ENCODE measurements at places on chromosomes 2 and 18. TPM values are rescaled to one million over a fixed set of nuclear protein-coding genes. Genes with fewer than 3 reads are reported as not detected.

- no peak overlapping the region for H3K27ac ChIP-seq
- DNase-seq, result no peak
- H3K4me3 ChIP-seq, result no peak overlapping the region
- no peaks in the 10 kb centered on the region for H3K36me3 ChIP-seq
Measured at GRCh38 chr2:63769915-63770314, 71.8 kb upstream of the UGP2 start.

- DNase-seq, result no peak
- no peaks in the 10 kb centered on the region for H3K4me1 ChIP-seq
- no peak overlapping the region for H3K4me3 ChIP-seq
- H3K27me3 ChIP-seq, result no peaks in the 10 kb centered on the region
- H3K36me3 ChIP-seq, result no peaks in the 10 kb centered on the region
Measured at GRCh38 chr2:146037334-146037870, 1517.5 kb upstream of the ZEB2 start.

DNA sequence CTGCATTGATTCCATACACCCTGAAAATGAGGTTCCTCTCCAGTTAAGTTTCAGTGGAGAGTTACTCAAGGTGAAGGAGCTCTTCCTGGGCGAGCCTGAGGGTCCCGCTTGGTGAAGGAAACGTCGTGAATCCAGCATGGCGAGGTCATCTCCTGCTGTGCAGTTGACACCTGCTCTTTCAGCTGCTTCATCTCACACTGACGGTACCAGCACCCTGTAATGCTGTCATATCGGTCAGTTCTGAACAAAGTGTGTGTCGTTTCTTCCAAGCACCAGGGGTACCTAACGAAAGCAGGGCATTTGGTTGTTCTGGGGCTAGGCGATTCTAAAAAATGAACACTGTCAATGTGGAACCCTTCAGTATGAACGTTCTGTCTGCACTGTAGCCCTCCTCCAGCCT lies 52.6 kb downstream of the ITGB1BP1 start:
- H3K27ac ChIP-seq, result no peak overlapping the region
- no peak for DNase-seq
- H3K36me3 ChIP-seq, result no peaks in the 10 kb centered on the region
- no peaks in the 10 kb centered on the region for H3K27me3 ChIP-seq

DNA sequence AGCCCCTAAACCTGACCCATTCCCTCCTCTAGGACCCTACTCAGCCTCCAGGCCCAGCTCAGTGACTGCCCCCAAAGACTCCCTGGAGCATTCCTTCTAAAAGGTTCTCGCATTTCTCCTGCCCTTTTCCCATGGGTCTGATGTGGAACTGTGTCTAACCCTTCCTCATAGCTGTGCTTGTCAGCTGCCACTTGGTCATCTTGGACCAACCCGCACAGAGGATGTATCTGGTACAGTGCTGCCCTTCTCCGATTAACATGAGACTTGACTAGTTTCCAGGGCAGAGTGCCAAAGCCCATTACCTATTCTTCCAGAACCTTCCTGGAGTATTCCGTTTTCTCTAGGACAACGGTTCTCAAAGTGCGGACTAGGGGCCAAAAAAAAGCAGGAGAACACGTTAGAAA lies 518 bp upstream of the NFU1 start:
- H3K4me3 ChIP-seq, result peak overlapping the region; percentile 94
- peaks cover 24% of the 10 kb centered on the region for H3K4me1 ChIP-seq
- DNase-seq, result no peak
- H3K36me3 ChIP-seq, result no peaks in the 10 kb centered on the region
- H3K27ac ChIP-seq, result peak overlapping the region; percentile 92

- H3K36me3 ChIP-seq, result no peaks in the 10 kb centered on the region
- H3K4me3 ChIP-seq, result no peak overlapping the region
- no peaks in the 10 kb centered on the region for H3K27me3 ChIP-seq
- DNase-seq, result no peak
- H3K4me1 ChIP-seq, result no peaks in the 10 kb centered on the region
- no peak overlapping the region for H3K27ac ChIP-seq
Measured at GRCh38 chr2:195782156-195782555, 125.1 kb downstream of the SLC39A10 start.

- H3K36me3 ChIP-seq, result no peaks in the 10 kb centered on the region
- H3K27ac ChIP-seq, result no peak overlapping the region
Measured at GRCh38 chr18:47746615-47747014, 183.8 kb downstream of the SMAD2 start.

DNA sequence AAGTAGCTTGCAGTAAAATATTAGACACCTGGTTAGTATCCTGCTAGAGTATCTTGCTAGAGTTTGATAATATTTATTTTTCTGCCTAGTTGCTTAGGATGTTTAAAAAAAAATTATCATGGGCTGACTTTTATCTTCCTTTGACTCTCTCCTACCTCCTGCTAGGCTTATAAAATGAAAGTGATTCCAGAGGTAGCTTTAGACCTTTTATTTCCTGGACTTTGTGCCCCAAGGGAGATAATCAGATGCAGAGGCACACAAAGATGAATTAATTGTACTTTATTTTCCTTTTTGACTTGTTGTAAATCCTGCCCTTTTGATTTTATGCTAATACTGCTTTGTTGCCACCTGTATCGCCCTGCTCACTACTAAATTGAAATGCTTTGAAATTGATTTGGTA lies 130.7 kb downstream of the WDSUB1 start:
- H3K27ac ChIP-seq, result no peak overlapping the region
- DNase-seq, result no peak
- H3K27me3 ChIP-seq, result no peaks in the 10 kb centered on the region
- peaks cover 53% of the 10 kb centered on the region for H3K4me1 ChIP-seq
- H3K36me3 ChIP-seq, result no peaks in the 10 kb centered on the region

DNA sequence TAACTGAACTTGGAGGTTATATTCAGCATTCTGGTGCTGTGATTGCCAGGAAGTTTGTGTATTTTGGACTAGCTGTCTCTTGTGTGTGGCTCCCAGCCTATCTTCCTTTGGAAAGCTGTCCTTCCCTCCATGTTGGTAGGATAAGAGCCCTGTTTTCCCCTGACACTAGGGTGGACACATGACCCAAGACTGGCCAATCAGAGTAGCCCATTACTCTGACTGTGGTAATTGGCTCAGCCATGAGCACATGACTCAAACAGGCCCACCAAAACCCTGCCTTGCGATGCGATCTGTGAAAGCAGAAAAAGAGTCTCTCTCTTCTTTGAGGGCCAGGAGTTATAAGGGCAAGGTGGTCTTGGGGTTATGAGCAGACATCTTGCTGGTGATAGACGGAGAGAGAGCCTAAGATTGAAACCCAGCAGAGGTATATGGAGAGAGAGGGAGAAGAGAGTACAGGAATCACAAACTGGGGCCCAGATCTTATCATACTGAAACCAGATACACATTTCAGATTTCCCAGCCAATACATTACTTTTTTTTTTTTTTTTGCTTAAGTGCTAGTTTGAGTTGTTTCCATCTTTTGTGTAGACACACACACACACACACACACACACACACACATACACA lies 45.3 kb upstream of the SERPINE2 start:
- H3K4me3 ChIP-seq, result no peak overlapping the region
- DNase-seq, result no peak
- peaks cover 34% of the 10 kb centered on the region for H3K4me1 ChIP-seq
- no peak overlapping the region for H3K27ac ChIP-seq
- H3K27me3 ChIP-seq, result no peaks in the 10 kb centered on the region

- H3K4me1 ChIP-seq, result peaks cover 9% of the 10 kb centered on the region
- no peaks in the 10 kb centered on the region for H3K27me3 ChIP-seq
- H3K4me3 ChIP-seq, result no peak overlapping the region
Measured at GRCh38 chr2:113119111-113119510, 8.3 kb upstream of the IL1RN start.

DNA sequence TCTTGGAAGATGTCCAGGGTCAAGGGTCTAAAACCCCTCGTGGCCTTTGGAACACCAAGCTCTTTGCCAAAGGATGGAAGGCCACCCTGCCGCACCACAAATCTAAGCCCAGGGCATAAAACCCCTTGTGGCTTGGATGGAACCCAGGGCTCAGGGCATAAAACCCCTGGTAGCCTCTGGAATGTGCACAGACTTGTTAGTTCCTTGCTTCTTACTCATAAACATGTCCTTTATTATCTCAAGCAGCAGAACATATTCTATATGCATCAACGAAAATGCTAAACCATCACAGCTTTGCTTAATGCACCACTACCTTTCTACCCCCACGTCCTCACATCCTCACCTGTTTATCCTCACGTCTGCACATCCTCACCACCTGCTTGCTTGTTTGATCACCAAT lies 998.0 kb downstream of the DSC3 start:
- H3K36me3 ChIP-seq, result no peaks in the 10 kb centered on the region
- H3K4me1 ChIP-seq, result no peaks in the 10 kb centered on the region
- no peak overlapping the region for H3K27ac ChIP-seq

DNA sequence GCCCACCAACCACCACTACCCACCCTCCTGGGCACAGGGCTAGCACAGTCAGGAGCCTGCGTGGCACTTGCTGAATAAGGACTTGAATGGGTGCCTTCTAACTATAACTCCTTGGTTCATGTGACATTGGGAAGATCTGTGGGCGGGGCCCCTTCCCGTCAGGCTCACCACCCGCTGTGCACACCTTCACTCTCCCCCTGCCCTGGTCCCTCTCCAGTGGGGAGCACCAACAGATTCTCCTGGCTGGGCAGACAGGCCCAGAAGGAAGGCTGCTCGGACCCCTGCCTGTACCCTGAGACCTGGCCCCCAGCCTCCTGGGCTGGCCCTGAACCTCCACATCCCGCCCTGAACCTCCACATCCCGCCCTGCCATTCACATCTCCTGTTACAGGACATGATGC lies 33.4 kb upstream of the POMC start:
- no peaks in the 10 kb centered on the region for H3K36me3 ChIP-seq
- no peak overlapping the region for H3K4me3 ChIP-seq
- no peaks in the 10 kb centered on the region for H3K27me3 ChIP-seq
- H3K4me1 ChIP-seq, result no peaks in the 10 kb centered on the region
- DNase-seq, result no peak

DNA sequence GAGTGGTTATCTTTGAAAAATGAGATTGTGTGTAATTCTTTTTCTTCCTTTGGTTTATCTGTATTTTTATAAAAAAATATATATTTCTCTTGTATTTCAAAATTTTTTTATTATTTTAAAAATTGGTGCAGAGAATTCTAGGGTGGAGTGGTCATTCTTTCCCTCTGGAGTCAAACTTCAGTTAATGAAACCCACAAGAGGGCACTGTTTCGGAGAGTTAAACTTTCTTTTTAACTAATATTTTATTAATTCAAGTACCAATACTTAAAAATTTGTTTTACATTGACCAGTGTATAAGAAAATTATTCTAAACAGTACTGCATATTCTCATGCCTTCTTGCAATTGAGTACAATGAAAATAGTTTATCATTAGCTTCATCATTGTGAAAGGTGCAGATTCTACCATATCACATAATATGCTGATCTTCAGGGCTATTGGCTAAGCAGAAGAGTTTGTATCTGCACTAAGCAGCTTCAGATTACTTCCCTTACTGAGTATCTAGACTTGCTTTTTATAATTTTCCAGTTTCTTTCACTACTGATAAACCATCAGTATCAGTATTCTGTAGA lies 50.1 kb downstream of the HS1BP3 start:
- H3K36me3 ChIP-seq, result no peaks in the 10 kb centered on the region
- no peak for DNase-seq
- peaks cover 9% of the 10 kb centered on the region for H3K4me1 ChIP-seq
- H3K27me3 ChIP-seq, result no peaks in the 10 kb centered on the region
- no peak overlapping the region for H3K4me3 ChIP-seq

- no peaks in the 10 kb centered on the region for H3K4me1 ChIP-seq
- no peak overlapping the region for H3K27ac ChIP-seq
- DNase-seq, result no peak
- H3K27me3 ChIP-seq, result no peaks in the 10 kb centered on the region
Measured at GRCh38 chr2:145316496-145316895, 796.6 kb upstream of the ZEB2 start.

DNA sequence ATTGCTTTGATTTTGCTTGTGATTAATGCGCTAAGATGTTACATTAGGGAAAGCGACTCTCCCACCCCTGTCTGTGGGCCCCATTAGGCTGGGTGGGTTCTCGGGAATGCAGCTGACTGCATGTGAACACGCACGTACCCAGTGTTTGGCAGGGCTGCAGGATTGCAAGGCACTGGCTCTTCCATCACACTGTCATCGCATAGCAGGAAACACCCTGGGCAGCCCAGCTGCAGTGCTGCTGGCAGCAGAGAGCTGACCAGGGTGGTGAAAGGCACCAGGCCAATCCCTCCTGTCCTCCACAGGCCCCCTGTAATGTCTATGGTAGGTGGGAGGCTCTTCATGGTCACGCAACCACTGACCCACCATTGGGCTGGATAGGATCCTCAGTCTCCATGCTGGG lies 34.4 kb upstream of the FZD7 start:
- no peaks in the 10 kb centered on the region for H3K4me1 ChIP-seq
- DNase-seq, result no peak
- no peaks in the 10 kb centered on the region for H3K27me3 ChIP-seq
- H3K36me3 ChIP-seq, result no peaks in the 10 kb centered on the region
- no peak overlapping the region for H3K4me3 ChIP-seq

GRCh38 chr2:25470806-25471205 lies 129.1 kb upstream of the DNMT3A start:
- no peaks in the 10 kb centered on the region for H3K4me1 ChIP-seq
- no peak overlapping the region for H3K4me3 ChIP-seq
- no peak overlapping the region for H3K27ac ChIP-seq
- DNase-seq, result no peak

DNA sequence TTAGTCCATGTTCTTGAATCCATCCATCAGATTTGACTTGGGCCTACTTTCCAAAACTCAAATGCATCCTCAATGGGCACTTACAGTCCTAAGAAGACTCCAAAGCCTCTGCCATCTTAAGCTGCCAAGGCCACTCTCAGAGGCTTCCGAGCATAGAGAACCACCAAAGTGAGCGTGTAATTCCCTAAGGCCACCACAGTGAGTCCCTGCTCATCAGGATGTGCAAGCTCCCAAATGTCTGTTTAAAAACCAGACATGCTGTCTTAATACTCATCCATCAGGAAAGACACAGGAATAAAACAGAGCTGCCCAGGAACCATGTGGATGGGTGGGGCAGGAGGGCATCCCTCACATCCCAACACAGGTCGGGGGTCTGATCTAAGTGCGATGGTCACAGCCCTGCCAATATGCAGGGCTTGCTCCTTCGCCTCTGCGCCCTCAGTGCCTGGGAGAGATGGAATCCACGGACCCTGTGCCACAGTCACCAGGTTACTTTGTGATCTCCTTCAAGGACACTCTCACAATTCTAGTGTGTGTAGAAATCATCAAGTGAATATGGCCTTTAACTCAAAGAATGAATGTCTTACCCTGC lies 80.4 kb downstream of the POLR1A start:
- H3K4me1 ChIP-seq, result no peaks in the 10 kb centered on the region
- H3K36me3 ChIP-seq, result peaks cover 34% of the 10 kb centered on the region
- no peak overlapping the region for H3K27ac ChIP-seq
- DNase-seq, result no peak
- H3K27me3 ChIP-seq, result no peaks in the 10 kb centered on the region

- H3K27me3 ChIP-seq, result no peaks in the 10 kb centered on the region
- H3K27ac ChIP-seq, result no peak overlapping the region
- no peaks in the 10 kb centered on the region for H3K4me1 ChIP-seq
- no peaks in the 10 kb centered on the region for H3K36me3 ChIP-seq
- no peak for DNase-seq
Measured at GRCh38 chr18:28115149-28115550, 61.8 kb downstream of the CDH2 start.

POLE4 gene
- 25.6 TPM for total RNA-seq

GALNT3 gene
- 9.8 TPM for total RNA-seq

TCF23 gene
- total RNA-seq, result not detected

ZNF407 gene
- 7.6 TPM for total RNA-seq

LRRC30 gene
- total RNA-seq, result not detected

SERPINB4 gene
- total RNA-seq, result not detected

NGEF gene
- 12.6 TPM for total RNA-seq

NOL4 gene
- not detected for total RNA-seq

SDC1 gene
- total RNA-seq, result 32.0 TPM

PSD4 gene
- total RNA-seq, result 12.6 TPM
